HTR-8/SVneo (cell line): ENCODE measurements at places on chromosomes 7 and 10.
A peak's percentile ranks its signal among the peaks of the same experiment; 100 is the strongest.

DNA sequence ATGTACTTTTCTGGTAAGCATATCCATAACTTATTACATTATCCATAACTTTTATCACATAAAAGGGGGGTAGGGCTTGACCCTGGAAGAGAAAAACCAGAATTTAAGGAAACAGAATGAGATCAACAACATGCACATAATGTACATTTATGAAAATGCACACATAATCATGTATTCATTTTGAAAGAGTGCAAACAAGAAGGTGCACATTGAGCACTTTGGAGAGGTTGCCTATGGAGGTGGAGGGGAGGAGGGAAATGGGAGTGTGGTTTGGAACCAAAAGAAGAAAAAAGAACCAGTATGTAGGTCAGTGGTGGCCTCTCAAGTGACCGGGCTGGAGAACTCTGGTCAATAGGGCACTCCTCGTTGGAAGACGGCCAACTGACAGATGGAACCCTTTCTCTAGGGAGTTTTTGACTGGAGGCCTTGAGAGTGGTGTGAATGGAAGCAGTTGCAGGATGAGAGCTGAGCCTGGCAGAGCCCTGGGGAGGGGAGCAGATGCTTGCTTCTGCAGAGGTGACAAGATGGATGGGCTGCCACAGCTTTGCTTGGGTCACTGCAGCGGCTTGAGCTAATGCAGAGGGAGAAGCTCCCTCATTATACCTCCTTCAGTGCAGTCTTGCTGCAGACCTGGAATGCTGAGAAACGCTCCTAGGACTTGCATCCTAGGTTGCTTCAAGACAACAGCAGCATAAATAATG is 192.7 kb downstream of the SEC23IP start:
- DNase-seq, result no peak

DNA sequence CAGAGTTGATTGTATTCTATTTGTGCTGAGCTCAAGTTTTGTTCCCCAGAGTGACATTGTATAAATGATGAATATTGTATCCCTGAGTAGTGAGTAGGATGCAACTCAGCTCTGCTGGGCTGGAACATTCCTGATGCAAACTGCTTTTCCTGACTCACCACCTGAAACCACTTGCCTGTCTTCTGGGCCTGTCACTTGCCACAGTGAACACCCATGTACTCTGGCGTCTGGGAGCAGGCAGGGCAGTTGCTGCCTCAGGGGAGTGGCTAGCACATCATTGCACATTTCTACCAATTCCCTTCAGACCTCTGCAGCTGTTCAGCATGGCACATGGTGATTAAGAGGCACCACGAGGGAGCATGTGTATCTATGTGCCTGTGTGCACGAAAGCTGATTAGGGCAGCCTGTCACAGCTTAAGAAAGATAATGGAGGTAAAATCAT is 157.3 kb downstream of the SND1 start:
- no peak for DNase-seq

GRCh38 chr10:100008142-100008522 is 1.6 kb downstream of the DNMBP start:
- DNase-seq, result no peak

GRCh38 chr10:1419796-1420610 is 317.3 kb downstream of the ADARB2 start:
- no peak for DNase-seq

GRCh38 chr7:64758151-64758550 is 36.1 kb upstream of the ZNF138 start:
- DNase-seq, result no peak

- DNase-seq, result peak; percentile 68
Observed at GRCh38 chr10:123967626-123968243, 76.1 kb upstream of the CPXM2 start.

DNA sequence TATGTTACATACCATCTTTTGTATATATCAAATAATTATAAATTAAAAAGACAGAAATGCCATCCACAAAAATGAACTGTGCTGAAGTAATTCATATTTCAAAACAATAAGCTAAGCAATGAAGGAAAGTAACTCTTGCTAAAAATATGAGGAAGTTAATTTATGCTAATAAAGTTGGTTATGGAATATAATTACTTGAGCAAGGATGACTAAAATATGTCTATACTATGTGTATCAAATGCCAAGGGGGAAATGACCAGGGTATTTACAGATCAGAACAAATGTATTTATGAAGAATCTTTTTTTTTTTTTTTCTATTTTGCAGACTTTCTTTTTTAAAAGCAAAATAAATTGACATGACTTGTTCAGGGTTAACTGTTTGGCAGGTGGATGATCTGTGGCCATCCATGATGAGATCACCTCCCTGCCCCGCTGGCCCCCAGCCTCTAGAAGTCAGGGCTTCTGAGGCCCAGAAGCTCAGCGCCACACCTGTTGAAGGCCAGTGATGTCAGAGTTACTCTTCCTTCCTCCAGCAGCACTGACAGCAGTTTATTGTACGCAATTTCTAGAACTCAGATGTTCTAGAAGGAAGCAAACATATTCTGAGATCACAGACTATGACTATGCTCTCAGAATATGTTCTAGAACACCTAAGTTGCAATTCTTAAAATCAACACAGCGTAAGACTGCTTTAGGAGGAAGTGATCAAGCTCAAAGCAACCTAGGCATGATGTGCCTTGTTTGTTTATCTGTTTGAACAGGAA is 196.1 kb upstream of the KLF14 start:
- DNase-seq, result no peak

- no peak for DNase-seq
Observed at GRCh38 chr10:129063877-129064276, 403.2 kb upstream of the MGMT start.

- DNase-seq, result no peak
Observed at GRCh38 chr7:99121496-99122021, 22.3 kb downstream of the SMURF1 start.

DNA sequence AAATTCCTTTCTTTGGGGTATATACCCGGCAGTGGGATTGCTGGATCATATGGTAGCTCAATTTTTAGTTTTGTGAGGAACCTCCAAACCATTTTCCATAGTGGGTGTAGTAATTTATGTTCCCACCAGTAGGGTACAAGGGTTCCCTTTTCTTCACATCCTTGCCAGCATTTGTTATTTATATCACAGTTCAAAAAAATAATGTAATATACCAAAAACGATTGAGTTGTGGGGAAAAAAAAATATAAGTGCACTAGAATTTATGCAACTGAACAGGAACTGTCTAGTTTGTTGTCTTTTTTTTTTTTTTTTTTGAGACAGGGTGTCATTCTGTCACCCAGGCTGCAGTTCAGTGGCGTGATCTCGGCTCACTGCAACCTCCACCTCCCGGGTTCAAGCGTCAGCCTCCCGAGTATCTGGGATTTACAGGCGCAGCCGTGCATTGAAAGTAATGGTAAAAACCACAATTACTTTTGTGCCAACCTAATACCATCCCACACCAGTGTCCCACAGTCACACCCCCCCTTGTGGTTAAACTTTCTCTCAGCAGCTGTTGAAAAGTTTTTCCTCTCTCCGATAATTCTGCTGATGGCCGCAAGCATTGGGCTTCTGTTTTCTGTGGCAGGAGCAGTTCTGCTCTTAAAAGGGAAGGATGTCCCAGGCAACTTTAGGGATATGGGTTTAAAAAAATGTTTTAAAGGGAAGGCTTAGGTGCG is 6.8 kb upstream of the LAT2 start:
- no peak for DNase-seq

GRCh38 chr10:94320285-94320914 is 42.3 kb downstream of the NOC3L start:
- peak; percentile 48 for DNase-seq

DNA sequence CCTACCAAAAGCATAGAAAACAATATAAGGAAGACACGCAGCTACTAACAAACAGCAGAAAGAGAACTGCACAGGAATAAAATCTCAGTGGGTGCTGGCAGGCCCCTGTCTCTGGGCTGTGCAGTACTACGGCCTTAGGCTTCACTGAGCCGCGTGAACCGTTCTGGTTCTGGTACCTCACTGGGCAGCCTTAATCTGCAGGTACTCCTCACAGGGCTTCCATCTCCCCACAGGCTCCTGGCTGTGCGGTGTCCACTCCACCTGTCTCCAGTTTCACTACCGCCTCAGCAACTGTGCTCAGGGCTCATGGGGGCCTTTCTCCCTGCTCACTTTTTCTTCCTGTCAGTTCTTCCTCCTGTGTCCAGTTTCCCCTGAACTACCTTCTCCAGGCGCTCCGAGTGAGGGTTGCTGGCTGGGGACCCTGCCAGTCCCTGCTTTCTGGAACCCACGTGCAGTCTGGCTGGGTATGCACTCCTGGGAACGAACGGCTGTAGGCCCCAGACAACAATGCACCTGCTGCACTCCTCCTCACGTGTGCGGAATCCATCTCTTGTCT is 75.7 kb downstream of the VIPR2 start:
- DNase-seq, result no peak

DNA sequence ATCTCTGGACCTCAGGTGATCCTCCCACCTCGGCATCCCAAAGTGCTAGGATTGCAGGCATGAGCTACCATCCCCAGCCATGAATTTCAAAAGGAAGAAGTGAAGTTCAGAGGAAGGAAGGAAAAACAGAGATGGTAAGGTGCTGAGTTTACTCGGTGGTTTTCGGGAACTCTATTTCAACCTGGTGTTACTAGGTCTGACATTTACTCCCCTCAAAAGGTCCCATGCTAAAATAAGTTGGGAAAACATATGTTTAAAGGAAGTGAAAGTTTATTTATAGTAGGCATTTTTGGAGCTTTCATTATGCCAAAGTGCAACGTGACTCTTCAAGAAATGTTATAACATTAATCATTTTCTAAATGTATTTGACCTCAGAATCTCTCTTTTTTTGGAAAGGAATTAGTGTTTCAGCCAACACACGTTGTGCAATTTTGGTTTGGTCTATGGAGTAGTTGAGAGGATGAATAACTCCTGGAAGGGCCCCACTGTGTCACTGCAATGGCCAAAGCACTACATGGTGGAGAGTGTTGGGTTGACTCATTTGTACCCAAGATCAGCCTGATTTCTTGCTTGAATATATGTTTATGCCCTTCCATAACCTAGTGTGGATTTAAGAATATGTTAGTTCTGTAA is 114.7 kb upstream of the FAM171A1 start:
- no peak for DNase-seq

DNA sequence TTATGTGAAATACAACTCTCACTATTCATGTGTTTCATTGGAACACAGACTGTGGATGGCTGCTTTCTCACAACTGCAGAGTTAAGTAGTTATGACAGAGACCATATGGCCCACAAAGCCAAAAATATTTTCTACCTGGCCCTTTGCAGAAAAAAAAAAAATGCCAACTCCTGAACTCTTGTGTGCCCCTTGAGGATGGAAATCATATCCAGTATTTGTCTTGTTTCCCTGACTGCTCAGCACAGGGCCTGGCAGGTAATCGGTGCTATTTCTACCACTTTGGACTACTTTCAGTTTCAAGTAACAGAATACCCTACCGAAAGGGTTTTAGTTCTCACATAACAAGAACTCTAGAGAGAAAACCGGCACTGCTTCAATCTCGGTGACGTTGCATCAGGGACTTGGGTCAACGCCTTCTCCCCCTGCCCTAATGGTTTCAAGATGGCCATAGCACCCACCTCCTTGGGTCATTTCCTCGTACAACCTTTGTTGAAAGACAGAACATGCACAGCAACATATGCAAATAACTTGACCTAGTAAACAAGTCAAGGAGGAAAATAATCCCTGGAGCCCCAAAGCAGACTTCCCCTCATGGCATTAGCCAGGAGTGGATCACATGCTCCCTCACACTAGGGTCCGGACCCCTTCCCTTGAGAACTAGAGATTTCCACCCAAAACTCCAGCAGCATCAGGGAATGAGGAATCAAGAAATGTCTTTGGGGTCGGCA is 11.8 kb upstream of the GPNMB start:
- no peak for DNase-seq

DNA sequence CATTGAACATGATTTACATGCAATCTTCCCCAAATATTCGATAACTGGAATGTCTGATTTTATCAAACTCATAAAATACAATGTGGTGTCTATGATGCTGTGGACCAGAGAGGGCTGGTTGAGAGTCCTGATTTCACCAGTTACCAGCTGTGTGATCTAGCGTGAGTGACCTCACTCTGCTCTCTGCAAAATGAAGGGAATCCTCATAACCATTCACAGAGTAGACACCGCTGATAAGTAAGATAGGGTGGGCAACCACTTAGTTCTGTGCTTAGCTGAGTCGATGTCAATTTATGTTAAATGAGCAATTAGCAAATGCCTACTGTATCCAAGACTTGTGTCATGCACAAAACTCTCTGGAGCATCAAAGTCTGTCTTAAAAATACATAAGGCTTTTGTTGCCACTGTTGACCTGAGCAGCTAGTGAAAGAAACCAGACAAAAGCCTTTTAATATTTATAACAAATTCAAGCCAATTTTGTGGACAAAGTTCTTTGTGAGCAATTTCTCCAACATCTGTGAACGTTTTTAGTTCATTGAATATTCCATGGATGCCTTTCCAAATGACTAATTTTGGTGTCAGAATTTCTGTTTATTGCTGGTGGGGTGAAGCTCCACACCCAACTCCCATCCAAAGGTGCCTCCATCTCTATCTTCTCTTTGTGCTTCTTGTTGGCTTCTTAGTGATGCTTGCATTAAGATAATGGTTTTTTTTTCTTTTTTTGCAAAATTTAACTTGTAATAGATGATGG is 314.2 kb downstream of the ADRA2A start:
- no peak for DNase-seq

- no peak for DNase-seq
Observed at GRCh38 chr7:44180631-44181030, 8.6 kb downstream of the GCK start.

DNA sequence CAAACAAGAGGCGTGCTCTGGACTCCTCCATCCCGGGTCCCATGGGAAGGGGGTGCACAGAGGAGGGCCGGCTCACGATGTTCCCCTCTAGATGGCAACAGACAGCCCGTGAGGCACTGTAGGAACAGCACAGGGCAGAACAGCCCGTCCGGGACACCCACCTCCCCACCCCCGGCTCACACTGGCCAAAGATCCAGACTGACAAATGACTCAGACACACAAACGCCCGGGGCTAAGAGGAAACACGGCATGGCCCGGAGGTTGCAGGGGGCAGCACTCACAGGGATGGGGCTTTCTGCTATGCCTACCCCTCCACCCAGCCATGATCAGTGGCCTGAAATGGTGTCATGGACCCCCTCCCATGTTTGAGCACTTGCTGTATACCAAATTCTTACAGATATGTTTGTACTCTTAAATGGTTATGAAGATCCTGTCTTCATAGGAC is 4.9 kb upstream of the ELN start:
- DNase-seq, result peak; percentile 75

GRCh38 chr7:150567871-150568301 is 696 bp downstream of the GIMAP4 start:
- DNase-seq, result no peak

DNA sequence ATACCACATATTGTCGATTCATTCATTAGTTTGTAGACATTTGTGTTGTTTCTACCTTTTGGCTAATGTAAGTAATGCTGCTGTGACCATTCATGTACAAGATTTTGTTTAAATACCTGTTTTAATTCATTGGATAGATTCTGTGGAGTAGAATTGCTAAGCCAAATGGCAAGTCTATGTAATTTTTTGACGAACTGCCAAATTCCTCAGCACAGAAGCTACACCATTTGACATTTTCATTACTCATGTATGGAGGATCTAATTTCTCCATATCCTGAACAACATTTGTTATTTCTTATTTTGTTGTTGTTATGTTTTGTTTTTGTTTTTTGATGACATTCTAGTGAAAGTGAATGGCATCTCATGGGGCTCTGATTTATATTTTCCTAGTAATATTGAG is 1351.3 kb upstream of the SORCS1 start:
- no peak for DNase-seq
